ENCODE measurements at places on chromosomes 1 and 21.
A peak's percentile ranks its signal among the peaks of the same experiment; 100 is the strongest.

DNA sequence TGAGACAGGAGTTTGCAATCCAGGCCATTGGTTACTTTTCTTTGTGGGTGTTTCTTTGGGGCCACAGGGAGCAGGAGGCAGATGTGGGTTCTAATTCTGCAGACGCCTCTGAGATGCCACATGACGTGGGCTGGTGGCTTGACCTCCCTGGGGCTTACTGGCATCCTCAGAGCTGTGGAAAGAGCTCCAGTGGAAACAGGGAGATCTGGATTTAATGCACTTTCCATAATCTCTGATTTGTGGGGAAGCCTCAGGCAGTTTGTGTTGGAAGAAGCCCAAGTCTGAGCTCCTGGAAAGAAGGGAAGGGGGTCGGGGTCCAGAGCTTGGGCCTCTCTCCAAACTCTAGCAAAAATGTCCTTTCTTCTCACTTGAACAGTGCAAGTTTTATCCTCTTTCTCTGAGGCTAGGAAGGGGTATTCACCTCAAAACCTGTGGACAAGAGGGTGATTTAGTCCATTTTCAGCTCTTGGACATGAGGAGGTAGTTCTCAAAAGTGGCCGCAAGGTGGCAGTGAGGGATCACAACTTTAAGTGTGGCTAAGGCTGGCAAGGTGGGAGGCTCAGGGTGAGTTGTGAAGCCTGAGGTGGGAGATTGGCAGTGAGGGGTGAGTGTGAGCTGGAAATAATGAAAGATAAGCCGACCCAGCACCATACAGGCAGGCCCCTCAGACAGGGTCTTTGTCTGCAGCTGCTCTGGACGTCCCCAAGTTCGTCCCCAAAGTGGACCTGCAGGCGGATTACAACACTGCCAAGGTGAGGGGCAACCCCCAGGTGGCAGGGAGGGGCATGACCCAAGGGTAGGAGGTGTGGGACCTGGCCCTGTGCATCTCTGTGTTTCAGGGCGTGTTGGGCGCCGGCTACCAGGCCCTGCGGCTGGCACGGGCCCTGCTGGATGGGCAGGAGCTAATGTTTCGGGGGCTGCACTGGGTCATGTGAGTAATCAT, 9.2 kb downstream of the IKBKE start:
- peak; percentile 79 for DNase-seq

GRCh38 chr21:45104560-45104959, 30.2 kb downstream of the ADARB1 start:
- no peak for DNase-seq

GRCh38 chr1:2279210-2279639, 51.1 kb downstream of the SKI start:
- no peak for DNase-seq

DNA sequence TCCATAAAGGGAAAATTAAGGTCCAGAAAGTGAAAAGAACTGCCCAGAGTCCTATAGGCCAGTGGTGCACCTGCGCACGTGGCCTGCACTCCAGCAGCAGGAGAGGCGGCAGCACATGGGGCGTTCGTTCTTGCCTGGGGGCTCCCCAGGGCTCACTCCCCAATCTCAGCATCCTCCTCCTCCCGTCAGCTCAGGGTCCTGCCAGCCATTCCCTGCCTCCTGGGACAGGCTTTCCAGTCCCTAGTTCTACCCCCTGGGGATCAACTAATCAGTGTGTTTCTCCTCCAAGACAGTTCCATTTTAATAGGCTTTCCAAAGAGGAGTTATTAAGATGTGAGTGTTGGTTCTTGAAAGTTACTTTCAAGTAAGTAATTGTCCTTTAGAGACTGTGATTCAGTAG, 1.2 kb upstream of the A3GALT2 start:
- no peak for DNase-seq

GRCh38 chr1:152884085-152884484, 6.0 kb downstream of the SMCP start:
- no peak for DNase-seq

- DNase-seq: no peak
Measured at GRCh38 chr1:98276514-98276913, 355.7 kb upstream of the DPYD start.

GRCh38 chr1:228144193-228144992, 4.3 kb downstream of the GUK1 start:
- DNase-seq: no peak

DNA sequence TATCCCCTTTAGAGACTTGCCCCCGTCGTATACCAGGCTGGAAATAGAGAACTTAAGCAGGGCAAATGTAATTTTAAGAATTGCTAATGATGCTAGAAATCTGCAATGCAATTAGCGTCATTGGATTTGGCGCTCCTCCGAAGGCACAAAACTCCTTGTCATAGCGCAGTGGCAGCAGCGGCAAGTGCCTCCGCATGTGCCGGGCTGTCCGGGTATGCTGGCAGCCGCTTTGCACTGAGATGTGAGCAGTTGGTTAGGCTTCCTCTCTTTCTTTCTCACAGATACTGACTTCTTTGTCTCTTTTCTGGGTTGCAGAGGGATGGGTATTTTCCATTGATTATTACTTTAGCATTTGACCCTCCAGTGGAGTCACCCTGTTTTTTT, 193.4 kb upstream of the LMO4 start:
- no peak for DNase-seq

- no peak for DNase-seq
Measured at GRCh38 chr1:38098101-38098847, 51.7 kb upstream of the POU3F1 start.

- no peak for DNase-seq
Measured at GRCh38 chr1:179788259-179788658, 45.2 kb downstream of the FAM163A start.

GRCh38 chr1:2820731-2821372, 19.4 kb upstream of the TTC34 start:
- no peak for DNase-seq

DNA sequence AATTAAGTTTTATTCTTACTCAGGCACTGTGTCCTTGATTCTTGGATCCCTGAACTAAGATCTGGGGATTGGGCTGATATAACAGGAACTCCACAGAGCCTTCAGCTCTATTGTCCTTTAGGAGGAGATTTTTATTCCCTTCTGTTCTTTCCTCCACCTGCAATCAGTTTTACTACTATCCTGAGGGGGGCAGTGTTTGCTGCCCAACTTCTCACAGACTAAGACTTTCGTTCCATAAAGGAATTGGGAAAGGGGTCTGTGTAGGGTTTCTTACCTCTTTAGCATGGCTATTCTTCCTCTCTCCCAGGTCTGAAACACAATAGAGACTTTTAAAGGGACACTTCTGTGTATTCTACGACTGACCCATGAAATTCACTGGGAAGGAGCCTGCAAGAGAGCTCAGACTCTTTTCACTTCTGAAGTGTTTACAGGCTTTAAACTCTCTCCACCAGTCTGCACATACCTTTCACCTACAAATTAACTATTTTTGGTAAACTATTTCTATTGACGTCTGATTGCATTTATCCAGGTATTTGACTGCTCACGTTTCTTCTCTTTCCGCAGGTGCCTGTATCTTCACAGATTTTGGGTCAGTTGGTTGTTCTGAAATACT, 103.3 kb upstream of the DEPDC1 start:
- peak; percentile 22 for DNase-seq

- DNase-seq: no peak
Measured at GRCh38 chr1:26603856-26604255, 74.3 kb downstream of the RPS6KA1 start.

DNA sequence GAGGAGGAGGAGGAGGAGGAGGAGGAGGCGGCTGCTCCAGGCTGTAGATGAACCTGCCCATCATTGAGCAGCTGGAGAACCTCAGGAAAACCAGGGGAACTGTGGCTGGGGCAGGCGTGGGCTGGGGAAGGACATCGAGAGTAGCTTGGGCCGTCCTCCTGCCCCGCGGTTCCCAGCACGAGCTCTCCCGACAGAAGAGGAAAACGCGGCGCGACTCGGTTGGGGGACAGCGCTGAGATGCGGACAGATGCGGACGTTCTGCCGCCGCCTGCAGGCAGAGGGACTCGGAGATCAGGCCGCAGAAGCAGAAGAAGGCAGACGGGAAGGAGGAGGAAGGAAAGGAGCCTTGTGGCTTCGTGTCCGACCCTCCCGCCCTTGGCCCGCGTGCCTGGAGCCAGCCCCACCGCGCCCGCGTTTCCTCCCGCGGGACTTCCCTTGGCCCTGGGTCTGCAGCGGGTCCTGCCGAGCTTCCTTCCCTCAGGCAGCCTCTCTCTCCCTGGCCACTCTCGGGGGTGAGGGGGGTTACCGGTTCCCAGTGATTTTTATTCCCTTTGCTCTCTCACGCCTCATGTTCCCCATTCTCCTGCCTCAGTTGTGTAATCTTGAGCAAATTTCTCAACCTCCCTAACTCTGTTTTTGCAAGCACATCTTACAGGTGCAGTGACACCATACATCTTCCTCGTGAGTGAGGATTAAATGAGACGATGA, 1.7 kb upstream of the TNFRSF9 start:
- DNase-seq: no peak

DNA sequence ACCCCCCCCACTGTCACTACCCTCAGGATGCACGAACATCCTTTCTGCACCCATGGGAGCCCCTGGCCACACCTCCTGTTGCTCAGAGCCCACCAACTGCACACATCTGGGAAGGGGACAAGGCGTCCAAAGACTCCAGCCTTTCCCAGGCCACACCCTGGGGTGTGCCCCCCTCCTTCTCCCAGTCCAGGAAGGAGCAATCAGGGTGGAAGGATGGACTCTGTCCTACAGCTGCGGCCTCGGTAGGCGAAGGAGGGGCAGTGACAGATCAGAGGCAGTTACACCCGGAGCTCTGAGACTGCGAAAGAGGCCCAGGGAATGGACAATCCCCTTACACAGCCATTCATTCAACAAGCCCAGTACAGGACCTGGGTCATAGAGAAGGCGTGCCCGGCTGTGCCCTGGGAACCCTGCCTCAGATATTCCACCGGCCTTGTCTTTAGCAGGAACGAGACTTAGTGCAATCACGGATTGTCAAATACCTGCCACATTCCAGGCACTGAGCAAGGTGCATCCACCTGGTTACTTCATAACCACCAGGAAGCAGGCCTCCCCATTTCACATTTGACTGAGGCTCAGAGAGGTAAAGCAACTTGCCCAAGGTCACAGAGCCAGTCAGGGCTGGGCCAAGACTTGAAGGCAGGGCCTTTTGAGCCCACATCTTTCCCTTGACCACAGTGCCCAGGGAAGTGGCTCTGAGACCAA, 9.4 kb downstream of the HSPG2 start:
- DNase-seq: no peak

DNA sequence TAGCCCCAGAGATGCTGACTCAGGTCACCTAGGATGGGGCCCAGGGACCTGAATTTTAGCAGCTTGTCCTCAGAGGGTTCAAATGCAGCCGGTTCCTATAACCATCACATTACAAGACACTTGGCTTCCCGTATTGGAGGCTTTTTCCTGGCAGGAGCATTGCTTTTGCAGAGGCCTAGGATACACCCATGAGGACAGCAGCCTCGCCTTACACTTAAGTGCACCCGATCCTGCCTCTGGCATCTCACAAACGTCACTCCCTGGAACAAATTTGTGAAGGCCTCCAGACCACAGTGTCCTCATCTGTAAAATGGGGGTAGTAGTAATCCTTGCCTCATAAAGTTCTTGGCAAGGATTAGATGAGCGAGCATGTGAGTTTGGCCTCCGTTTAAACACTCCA, 130.0 kb downstream of the KAZN start:
- DNase-seq: no peak

DNA sequence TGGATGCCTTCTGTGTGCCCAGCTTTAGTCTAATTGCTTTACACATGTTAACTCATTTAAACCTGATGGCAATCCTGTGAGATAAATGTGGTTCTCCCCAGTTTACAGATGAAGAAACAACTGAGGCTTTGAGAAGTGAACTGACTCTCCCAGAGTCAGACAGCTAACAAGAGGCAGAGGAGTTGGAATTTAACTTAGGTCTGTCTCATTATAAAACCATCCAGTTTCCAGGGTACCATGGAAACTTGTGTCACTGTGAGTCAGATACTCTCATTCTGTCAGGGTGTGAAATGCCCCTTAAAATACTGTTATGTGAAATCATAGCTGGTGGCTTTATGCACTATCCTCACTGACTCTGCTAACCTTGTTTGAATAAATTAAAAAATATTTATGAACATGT, 206.6 kb downstream of the PBX1 start:
- no peak for DNase-seq

- DNase-seq: no peak
Measured at GRCh38 chr1:106217765-106218164, 838.7 kb upstream of the PRMT6 start.

GRCh38 chr1:57329937-57330336, 93.9 kb downstream of the DAB1 start:
- no peak for DNase-seq

- no peak for DNase-seq
Measured at GRCh38 chr1:178998295-178998694, 27.4 kb upstream of the FAM20B start.

DNA sequence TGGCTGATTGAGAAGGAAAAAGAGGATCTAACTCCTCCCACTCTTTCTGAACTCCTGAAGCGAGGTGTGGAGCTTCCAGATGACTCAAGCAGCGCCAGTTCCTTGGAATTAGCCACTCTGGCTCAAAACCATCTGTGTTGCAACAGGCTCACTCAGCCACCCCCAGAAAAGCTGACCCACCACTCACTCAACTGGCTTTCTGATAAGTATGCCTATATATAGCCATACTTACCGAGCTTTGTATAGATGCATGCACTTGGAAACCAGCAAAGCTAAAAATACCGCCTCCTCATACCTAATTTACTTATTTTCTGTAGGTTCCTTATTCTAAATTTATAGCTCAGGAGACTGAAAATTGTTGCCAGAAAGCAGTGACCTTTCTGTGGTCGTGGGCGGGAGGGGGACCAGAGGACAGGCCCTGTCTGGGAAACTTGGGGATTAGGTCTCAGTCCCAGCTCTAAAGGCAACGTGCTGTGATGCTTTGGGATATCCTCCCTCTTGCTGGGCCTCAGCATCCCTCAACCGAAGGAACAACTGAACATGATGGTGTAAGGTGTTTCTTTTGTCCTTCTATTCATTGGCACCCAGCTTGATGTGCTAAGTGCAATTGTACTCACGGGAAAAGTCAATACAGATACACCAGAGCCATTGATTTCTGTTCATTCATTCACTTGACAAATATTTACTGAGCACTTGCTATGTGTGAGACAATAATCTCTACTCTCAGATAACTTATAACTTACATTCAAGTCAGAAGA, 65.7 kb downstream of the NENF start:
- DNase-seq: no peak

- no peak for DNase-seq
Measured at GRCh38 chr1:70224954-70225353, 3.8 kb downstream of the SRSF11 start.

DNA sequence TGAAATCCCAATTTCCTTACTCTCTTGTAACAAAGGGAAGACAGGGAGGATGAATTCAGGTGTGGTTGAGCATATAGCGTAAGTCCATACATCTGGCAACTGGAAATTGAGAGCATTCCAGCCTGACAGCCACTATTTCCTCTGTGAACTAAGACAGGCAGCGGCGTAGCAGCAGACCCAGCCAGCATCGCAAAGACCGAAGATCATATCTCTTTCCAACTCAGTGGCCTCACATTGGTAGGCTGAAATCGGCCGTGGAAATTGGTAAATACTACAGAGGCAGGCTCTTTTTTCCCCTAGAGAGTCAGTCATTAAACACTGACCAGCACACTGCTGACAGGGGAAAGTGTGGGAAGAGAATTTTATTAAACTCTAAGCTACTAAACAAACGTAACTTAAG, 43.4 kb downstream of the TARBP1 start:
- DNase-seq: no peak

Data from MM.1S (cell line).